ENCODE measurements at places on chromosomes 7 and 10.

GRCh38 chr7:36393826-36394225 lies 4.2 kb downstream of the ANLN start:
- no peak for DNase-seq

DNA sequence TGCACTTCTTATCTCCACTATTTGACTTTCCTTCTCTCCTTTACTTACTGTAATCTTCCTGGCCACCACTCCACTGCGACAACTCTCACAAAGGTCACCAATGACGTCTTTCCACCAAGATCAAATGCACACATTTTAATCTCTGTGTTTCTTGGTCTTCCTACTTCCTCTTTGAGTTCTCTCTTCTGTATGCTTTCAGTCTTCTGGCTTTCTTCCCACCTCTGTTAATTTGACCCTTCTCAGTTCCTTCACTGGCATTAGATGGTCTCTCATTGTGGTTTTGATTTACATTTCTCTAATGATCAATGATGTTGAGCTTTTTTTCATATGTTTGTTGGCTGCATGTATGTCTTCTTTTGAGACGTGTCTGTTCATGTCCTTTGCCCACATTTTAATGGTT lies 31.9 kb downstream of the FAM107B start:
- DNase-seq, result peak; percentile 85

DNA sequence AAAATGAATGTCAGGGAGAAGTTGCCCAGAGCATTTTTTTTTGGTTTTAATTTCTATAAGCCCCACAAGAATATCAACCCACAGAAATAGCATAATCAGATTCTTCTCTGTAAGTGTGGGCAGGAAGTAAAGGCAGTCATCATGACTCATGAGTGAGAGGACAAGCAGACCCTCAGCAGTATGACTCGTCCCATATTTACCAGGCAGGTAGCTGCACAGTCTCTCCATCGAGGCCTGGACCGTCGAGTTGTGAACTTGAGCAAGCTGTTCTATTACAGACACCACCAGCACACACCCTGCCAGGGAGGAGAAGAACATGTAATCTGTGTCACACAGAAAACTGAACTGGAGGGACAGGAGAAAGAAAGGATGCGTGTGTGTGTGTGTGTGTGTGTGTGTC lies 37.8 kb downstream of the AOAH start:
- no peak for DNase-seq

- DNase-seq, result no peak
These were observed 8.8 kb downstream of the ITGB1 start for GRCh38 chr10:32949221-32949678.

DNA sequence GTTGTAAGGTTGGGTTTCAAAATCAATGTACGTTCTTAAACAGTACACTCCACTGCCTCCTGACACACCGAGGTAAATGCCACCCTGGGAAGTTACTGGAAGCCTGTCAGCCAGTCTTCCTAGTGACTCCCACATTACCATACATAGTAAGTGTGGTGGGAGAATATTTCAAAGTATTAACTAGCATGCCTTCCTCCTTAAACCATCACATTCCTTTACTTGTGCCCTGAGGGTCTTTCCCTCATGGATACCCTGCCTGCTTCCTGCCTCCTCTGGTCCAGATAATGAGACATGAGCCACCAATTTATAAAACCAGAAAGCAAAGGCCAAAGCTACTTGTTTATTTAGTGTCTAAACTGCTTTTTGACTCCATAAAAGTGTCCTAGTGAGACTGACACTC lies 23.3 kb upstream of the SORCS3 start:
- no peak for DNase-seq

- no peak for DNase-seq
These were observed 48.4 kb upstream of the CUL1 start for GRCh38 chr7:148650232-148650858.

GRCh38 chr7:158911145-158911544 lies 54.8 kb downstream of the DYNC2I1 start:
- DNase-seq, result no peak

Measured in RPMI8226 (cell line).